Osteocyte (in vitro differentiated cells): ENCODE measurements at places on chromosomes 4 and X. TPM values are rescaled to one million over a fixed set of nuclear protein-coding genes. Genes with fewer than 3 reads are reported as not detected.

P2RY8 gene
- total RNA-seq, result not detected in 2 replicates

TEX11 gene
- not detected in 2 replicates for total RNA-seq

DNA sequence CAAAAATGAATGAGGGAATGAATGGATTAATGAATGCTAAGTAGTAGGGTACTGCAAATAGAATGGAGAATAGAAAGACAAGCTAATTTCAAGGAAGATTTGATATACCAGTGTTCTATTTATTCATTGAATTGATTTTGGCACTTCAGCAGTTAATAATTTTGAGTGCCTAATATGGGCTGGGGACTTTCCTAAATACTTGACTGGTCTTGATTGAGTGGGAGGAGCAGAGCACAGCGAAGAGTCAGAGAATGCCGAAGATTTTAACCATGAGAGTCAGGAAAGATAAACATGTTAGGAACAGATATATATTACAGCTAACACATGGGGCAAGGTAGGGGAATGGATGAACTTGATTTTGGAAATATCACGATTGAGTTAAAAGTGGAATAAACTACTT lies 10.6 kb downstream of the IL15 start:
- DNase-seq, result no peak

DNA sequence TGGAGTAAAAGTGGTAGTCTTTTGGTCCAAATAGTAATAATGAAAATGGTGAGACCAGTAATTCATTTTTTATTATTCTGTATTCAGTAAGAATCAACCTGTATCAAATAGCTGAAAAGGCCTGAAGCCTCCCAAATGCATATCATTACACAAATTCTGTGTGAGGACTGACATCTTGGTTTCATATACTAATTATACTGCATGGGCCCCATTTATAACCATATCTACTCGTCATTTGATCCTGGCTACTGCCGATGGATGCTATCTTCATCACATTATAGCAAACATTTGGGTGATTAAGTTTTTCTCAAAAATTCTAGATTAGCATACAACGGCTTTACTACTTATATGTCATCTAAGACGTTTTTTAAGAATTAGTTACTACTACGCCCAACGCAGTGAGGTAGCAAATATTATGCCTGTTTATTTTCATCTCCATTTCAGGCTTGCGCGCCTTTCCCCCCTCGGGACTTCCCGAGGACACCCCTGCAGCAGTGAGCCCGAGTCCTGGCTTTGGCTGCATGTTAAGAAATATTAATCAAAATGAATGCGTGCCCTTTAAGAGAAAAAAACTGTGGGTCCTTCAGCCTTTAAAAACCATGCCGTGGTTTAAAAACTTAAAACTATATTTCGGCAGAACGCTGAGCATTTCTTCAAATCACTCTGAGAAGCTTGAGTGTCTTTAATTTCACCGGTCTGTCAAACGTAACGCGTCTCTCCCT lies 814 bp upstream of the MMAA start:
- no peak for DNase-seq

GRCh38 chr4:10582059-10582686 lies 102.4 kb downstream of the CLNK start:
- no peak for DNase-seq
